ENCODE measurements at places on chromosomes 4 and X.

DNA sequence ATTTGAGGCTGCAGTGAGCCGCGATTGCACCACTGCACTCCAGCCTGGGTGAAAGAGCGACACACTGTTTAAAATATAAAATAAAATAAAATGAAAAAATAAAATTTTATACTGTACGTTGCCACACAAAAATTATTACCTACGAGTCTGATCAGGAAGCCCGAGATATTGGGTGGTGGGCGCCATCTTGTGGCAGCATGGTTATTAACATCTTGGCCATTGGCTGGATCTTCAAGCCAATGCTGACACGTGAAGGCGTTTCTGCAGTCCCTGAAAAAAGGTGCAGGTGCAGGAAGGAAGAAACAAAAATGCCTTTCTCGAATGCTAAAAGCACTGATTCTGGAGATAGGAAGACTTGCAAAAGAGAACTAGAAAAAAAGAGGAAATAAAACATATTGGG lies 4.9 kb upstream of the TLR8 start:
- peak; percentile 59 for DNase-seq

- DNase-seq = no peak
Observed at GRCh38 chr4:126023896-126024295, 709.1 kb downstream of the FAT4 start.

DNA sequence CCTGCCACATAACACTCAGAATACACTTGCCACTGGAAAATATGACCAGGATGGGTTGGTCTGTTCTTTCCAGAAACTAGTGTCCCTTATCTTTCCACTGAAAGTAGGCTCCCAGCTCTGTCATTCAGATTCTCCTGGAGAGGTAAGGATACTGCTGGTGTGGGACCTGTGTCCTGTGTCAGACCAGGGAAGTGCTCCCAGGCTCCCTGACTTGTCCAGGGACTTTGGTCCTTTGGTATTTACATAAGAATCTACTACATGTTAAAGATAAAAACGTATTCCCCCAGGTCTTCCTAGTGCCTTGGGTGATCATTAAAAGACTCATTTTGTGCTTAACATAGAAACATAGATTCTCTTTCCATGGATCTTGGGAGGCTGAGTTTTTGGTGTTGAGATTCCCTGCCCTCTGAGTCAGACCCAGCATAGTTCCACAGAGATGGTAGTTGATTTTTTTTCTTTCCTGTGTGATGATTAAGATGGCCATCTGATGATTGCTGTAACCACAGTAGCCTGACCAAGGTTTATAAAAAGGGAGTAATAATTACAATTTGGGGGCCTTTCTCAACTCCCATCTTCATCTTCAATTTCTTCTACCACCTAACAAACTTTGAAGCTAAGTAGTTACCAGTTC lies 159.8 kb upstream of the JADE1 start:
- no peak for DNase-seq

DNA sequence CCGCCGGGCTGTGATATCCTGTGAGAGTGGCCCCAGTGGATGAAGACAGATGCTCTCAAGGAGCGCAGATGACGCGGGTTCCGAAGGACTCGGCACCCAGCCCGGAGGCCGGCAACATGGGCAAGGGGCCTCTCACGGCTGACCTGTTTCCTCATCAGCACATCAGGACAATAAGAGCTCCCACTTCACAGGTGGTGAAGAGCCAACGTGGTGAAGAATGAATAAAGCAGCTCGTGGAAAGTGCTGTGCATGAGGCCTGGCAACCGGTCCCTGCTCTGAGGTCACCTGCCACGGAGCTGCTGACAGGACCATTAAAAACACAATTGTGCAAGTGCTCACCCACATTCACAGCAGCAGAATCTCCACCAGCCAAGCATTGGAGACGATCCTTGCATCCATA lies 22.9 kb downstream of the ABLIM2 start:
- no peak for DNase-seq

DNA sequence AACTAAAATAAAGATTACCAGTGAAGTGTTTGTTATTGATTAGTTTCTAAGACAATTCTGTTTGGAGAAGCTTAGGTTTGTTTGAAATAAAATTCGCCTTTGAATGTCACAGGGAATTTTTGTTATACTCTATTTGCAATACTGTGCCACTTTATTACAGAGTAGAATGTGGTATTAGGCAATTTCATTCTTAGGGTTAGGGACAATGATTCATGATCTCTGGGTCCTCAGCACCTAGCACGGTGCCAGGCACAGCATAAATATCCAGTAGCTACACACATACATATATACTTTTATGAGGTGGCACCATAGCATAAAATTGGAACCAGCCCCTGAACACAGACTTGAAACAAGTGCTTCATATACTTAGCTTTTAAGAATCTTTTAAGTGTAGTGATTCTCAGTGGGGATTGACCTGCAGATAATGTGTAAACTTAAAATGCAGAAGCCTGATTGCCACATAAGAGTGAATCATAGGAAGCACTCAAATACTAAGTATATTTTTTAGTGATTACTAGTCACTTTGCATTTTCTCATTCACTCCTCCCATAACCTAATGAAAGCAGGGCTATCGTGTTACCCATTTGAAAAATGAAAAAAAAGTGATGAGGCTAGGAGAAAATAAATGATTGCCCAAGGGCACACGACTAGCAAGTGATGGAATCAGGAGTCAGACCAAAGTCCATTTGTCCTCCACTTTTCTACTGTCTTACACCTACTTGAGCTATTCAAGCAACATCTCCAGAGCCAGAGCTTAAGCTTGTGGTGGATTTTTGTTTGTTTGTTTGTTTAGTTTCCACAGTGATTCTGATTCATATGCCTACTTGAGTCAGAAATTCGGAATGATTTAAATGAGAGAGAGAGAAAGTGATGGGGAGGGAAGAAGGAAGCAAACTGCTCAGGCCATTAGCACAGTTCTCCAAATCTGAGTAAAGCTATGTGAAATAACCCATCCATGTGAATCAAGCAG lies 366.0 kb upstream of the FGF13 start:
- no peak for DNase-seq

DNA sequence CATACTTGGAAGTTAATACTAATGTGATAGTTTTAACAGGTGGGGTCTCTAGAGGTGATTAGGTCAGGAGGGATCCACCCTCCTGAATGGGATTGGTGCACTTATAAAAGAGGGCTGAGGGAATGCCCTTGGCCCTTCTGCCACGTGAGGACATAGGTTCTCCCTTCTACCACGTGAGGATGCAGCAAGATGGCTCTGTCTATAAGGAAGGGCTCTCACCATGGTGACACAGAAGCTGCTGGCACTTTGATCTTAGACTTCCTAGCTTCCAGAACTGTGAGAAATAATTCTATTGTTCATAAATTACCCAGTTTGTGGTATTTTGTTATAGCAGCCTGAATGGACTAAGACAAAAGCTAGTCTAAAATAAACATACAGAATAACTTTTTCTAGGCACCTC lies 1.0 kb downstream of the AADAT start:
- no peak for DNase-seq

All from ovary (tissue), 10 donors.